IMR-90 (cell line): ENCODE measurements at places on chromosomes 12 and 14. TPM values are rescaled to one million over a fixed set of nuclear protein-coding genes. Genes with fewer than 3 reads are reported as not detected.
A peak's percentile ranks its signal among the peaks of the same experiment; 100 is the strongest.

DNA sequence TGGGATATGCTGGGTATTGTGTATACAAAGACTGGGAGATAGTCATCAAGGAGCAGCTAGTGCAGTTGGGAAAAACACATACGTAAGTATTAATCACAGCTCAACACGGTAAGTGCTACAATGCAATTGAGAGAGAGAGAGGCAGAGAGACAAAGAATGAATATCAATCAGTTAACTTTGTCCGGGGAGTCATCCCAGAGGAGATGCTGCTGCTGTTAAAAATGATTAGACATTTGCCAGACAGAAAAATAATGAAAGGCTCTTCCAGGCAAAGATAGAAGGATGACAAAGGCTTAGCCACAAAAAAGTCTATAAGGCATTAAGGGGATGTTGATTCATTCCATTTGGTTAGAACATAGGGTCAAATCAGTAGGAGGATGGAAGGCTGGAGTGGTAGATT is 45.1 kb downstream of the AKAP6 start:
- DNase-seq, result no peak

DNA sequence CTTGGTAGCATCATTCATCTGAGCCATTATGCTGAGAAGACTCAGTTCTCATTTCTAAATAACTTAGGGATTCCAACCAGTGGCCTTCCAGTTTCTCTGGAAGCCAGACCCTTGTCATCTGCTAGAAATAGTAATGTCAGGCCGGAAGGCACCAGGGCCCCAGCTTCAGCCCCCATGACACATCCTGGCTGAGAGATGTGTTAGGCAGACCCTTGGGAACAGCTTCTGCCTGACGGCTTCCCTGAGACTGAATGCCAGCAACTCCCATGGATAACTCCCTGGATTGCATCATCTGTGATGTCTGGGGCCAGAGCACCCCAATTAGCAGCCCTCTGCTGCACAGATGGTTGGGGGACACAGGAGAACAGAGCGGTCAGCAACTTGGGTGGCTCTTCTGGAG is 583.5 kb upstream of the TBX3 start:
- DNase-seq, result no peak

DNA sequence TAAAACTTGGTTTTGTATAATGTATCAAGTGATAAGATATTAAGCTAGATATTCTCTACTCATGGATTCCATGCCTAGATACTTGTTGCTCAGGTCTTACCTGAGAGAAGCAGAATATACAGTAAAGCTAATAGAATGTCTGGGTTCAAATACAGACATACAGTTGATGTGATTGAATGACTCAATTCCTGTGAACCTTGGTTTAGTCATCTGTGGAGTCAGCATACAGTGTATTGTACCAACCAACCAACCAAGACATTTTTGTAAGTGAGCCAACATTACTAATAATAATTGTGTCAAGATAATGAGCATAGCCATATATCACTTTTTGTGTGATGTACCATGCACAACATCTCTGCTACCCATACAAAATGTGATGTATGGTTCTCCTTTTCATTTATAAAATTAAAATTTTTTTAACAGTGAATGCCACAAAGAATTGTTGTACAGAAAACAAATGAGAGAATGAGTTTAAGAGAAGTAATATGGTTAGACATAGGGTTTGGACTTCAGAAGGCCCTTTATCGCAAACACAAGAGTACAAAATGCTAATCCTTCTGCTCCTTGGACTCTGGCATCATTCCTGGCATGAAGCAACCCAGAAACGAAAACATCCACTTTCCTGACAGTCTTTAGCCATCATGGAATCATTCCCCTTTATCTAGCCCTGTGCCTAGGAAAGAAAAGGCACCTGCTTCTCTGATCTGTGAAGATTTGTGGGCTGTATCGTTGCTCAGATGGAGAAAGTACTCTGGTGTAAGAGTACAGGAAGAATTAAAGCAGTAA is 977.2 kb upstream of the USP15 start:
- DNase-seq, result no peak

DNA sequence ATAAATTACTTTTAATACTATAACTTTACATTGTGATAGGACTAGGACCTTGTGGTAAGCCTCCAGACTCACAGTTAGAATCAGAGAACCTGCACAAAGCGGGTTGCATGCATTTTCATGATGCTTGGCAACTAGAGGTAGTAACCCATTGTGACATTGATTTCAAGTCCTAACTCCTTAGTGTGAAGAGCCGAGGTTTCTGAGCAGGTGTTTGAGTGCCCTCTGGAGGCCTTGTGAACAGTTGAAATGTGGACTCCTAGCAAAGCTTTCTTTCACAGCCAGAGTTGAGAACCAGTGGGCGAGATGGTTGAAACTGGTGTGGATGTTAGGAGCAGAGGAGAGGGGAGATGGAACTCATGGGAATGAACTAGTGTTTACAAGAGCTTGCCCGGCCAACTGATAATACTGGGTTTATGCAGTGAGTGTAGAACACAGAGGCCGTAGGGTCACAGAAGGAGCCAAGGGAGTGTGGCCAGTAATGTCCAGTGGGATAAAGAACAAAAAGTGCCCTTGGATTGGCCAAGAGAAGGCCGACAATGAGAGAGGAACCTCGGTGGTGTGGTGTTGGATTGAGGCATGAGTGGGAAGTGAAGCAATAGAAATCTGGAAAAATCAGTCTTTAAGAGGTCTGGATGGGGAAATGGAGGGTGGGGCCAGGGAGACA is 10.9 kb downstream of the ZNF664 start:
- peak; percentile 75 for DNase-seq

DNA sequence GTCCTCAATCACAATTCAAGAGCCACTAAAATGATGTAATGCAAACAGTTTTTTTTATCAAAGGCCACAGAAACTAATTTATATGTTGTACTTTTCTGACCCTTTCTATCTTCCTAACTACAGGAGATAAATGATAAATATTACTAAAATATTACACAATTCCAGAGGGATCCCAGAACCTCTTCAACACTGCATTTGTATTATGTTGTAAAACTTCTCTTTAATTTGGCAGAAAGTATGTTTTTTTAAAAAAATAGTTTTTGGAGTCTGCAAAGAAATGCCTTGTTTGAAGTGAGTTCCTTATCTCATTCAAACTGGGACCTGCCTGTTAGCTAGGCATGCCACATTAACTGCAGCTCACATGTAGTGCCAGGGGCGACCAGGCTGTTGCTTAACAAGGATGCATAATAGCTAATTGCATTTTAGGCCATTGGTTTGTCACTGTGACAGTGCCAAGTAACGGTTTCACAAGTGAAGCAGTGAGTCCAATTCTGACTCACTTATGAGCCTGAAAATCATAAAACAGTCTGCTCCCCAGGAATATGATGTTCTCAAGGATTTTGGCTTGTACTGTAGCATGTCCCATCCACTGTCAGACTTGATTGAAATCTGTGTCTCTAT is 266.9 kb downstream of the KTN1 start:
- peak; percentile 50 for DNase-seq

The GPR137C gene
- total RNA-seq, result 0.72 and 1.4 TPM in 2 replicates

The DDN gene
- under 0.01 and 0.18 TPM in 2 replicates for total RNA-seq

The C3AR1 gene
- 0.28 and 0.36 TPM in 2 replicates for total RNA-seq

DNA sequence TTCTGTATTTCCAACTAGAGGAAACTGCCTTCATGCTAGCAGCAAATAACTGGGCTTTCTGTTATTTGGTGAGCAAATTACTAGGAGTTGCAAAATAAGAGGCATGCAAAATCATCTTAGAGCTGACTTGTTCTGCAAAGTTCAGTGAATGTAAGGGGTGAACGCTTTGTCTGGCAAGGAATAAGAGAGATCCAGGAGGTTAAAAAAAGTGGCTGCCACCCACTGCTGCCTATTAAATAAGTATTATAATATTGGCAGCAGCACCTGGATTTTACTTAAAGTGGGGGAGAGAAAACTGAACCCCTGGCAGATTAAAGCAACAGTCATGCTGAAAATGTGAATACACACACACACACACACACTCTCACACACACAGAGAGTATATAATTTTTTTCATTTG is 557.0 kb downstream of the FLRT2 start:
- DNase-seq, result no peak

DNA sequence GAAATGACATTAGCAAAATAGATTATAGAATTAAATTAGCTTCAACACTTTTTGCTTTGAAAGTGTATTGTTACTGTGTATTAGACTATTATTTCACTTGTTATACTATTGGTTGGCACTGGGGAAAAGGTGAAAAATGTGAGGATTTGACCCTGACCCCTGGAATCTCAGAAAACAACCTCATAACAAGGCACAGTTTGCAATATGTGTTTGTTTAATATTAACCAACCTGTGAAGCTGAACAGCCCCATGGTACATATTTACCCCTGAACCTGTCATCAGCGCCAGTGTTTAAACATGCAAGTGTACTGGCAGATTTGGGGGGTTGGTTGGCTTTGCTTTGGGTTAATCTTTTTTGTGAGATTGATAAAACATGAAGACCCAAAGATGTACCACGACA is 11.7 kb downstream of the SLC38A4 start:
- DNase-seq, result no peak

DNA sequence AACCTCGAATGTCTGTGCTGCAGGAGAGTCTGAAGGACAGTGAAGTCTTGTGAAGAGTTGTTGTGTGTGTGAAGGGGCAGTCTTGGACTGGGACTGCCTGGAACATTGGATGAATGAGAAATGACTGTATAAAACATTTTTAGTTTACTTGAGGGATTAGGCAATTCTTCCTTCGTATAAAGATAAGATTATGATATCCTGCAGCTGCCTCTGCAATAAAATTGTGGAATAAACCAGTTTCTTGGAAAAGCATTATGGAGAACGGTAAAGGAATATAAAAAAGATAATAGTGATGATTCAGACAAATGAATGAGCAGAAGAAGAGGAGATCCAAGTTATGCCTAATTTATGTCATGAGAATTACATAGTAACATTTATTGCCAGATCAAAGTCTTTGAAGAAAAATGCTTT is 30.9 kb upstream of the LUM start:
- peak; percentile 63 for DNase-seq

DNA sequence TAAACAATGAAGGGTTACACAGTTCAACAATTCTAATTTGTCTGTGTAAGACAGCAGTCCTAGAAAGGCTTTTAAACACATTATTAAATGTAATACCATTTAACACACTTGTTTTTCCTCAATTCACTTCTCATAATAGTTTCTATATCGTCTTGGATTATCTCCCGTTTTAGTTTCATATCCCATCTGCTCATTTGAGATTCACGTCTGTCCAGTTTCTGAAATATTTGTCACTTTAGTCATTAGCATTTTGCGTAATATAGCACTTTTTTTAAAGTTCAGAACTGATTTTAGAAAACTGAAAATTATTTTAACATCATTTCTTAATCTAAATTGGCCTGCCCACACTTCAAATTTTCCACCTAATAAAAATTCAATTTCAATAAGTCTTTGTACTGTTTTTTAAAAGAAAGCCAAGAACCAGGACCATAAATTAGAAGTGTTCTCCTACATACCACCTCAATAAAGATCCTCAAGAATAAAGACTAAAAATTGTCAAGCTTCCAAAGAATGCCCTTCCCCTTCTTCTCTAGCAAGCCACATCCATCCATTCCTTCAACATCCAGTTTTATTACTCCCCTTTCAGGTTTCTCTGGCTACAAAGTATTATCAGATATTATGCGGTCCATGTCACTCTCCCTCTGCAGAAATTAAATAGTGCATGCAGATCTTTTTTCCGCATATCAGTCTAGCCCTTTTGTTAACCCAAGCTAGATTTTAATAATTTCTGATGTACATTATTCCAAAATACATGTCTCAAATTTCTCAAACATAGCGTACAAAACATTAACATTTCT is 11.9 kb downstream of the MED13L start:
- no peak for DNase-seq

The CNTN1 gene
- 0.18 and 0.28 TPM in 2 replicates for total RNA-seq

- no peak for DNase-seq
Observed at GRCh38 chr14:65360144-65360784, 52.3 kb upstream of the FUT8 start.

DNA sequence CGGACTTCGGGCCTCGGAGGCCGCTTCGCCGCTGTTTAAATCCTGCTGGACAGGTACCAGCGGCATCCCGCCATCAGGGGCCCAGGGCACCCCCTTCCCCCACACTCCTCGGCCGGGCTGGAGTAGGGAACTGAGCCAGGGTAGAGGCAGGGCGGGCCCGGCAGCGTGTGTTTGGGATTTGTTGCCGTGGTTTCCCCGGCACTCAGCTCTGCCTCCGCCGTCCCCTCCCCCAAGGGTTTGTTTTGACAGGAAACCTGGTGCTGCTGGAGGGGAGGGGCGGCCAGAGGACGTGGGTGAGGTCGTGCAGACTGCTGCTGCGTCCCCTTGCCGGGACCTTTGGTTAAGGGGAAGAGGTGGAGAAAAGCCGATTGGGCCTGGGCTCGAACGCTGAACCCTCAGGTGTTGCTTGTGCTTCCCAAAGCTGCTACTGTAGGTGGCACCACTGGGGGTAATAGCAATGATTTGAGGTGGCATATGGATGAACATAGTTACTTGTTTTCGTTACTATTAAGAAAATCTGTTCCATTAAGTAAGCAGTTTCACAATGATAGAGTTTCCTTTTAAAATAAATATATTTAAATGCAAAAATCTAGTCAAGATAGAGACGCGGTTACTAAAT is 778 bp downstream of the TCP11L2 start:
- peak; percentile 60 for DNase-seq

DNA sequence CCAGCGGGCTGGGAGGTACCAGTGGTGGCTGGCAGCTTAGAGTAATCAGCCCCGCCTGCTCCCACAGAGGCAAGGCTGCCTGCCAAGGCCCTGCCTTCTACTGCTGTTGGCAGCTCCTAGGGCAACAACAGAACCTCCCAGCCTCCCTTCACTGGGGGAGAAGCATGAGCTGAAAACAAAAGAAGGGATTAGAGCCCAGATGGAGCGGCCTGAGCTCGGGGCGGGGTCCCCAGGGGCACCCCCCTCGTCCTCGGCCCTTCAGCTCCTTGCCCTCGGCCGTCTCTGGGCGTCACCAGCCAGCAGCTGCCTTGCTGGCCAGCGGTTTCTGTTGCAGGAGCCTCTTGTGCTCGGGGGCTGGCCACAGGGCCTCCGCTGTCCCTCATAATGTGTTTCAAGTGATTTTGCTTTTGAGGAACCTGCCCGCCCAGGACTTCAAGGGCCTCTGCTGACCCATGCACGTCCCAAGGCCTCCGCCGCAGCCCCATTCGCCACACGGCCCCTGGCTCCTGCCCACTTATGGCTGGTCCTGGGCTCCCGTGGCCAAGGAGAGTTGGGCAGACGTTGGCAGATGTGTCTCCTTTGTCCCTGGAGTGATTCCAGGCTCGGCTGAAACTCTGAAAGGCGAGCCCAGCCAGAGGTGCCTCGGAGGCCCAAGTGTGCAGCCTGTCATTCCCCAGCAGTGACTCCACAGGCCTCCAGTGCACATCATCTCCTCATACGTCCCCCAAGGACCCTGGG is 49.7 kb downstream of the PSMA6 start:
- DNase-seq, result peak; percentile 72
